Activated naive CD8-positive, alpha-beta T cell treated with anti-CD3 and anti-CD28 coated beads, Interleukin-2, amount 50 U/mL, for 16 hours (primary cell): ENCODE measurements at places on chromosomes 7 and 10.

DNA sequence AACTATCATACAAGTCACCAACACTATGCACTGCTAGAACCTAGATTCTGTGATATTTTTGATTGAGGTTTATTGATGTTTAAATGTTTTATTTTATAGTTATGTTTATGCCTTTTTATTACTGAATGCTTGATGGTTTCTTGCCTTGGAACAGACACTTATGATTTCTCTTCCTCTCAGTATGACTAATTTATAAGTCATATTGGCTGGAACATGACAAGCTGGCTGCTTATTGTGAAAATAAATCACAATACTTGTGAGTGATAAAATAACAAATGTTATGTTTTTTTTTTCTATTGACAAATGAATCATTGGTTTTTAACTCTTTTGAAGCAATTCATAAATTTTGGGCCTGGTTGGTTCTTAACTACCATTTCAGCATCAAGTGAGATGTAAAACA lies 142.0 kb upstream of the MALRD1 start:
- DNase-seq = no peak

DNA sequence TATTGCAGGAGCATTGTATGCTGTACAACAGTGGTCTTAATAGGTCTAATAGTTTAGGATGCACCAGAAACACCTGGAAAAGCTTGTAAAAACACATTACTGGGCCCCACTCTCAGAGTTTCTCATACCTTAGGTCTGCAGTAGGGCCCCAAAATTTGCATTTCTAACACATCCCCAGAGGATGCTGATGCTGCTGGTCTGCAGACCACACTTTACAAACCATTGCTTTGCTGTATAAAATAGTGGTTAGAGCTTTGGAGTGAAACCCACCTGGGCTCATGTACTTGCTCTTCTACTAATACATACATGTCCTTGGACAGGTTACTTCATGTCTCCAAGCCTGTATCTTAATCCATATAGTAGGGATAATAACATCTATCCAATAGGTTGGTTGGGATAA lies 279.7 kb downstream of the GRM8 start:
- no peak for DNase-seq

GRCh38 chr10:130222381-130222780 lies 86.2 kb downstream of the GLRX3 start:
- DNase-seq = no peak

- DNase-seq = no peak
These were observed 141.1 kb upstream of the ITGB1 start for GRCh38 chr10:33098951-33099663.

GRCh38 chr7:152505606-152506005 lies 69.8 kb upstream of the KMT2C start:
- no peak for DNase-seq

GRCh38 chr10:14565199-14565598 lies 209.5 kb downstream of the FAM107B start:
- DNase-seq = no peak

DNA sequence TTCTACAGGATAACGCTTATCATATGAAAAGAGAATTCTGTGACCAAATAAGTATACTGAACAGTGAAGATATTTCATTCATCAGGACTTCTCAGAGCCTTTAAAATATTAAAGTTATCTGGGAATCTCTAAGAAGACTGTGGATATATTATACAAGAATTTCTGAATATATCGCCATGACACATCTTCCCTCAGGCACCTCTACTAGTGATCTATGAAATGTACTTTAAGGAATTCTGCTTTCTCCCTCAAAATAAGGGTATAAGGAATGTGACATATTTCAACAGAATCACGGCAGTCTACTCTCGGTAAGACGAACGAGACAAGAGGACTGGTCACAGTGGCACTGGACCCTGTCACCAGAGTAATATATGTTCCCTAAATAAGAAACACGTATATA lies 504.2 kb upstream of the PHF14 start:
- no peak for DNase-seq

- no peak for DNase-seq
These were observed 212.2 kb downstream of the CHRM2 start for GRCh38 chr7:137080516-137081203.

DNA sequence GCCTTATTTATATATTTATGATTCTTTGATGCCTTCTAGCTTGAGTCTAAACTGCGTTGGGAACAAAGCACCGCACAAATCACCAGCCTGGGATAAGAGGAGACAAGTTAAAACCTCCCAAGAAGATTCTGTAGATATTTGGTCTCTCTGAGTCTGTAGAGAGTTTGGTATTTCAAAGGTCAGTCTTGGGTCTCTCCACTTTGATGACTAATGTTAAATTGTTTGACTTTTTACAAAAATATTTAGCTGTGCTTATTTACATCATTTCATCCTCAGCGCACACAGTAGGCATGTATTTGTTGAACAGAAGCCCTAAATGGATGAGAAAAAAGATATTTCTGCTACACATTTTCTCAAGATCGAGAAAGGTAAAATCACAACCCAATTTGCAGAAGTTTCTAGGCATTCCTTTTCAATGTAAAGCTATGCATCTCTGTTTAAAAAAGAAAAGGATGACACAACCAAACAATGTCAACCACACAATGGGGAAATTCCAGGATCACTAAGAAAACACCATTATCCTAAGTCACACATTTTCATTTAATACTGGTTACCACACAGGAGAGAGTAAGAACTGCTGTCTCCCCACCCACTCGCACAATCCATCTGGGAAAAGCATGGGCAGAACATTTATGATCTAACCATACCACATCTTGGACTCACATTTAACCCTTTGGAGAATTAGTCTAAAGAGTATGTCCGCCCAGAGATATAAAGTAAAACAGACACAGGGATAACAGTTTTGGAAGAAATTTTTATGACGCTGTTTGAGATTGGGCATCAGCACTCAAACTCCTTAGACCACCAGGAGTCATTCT lies 4.4 kb downstream of the CDK6 start:
- no peak for DNase-seq

DNA sequence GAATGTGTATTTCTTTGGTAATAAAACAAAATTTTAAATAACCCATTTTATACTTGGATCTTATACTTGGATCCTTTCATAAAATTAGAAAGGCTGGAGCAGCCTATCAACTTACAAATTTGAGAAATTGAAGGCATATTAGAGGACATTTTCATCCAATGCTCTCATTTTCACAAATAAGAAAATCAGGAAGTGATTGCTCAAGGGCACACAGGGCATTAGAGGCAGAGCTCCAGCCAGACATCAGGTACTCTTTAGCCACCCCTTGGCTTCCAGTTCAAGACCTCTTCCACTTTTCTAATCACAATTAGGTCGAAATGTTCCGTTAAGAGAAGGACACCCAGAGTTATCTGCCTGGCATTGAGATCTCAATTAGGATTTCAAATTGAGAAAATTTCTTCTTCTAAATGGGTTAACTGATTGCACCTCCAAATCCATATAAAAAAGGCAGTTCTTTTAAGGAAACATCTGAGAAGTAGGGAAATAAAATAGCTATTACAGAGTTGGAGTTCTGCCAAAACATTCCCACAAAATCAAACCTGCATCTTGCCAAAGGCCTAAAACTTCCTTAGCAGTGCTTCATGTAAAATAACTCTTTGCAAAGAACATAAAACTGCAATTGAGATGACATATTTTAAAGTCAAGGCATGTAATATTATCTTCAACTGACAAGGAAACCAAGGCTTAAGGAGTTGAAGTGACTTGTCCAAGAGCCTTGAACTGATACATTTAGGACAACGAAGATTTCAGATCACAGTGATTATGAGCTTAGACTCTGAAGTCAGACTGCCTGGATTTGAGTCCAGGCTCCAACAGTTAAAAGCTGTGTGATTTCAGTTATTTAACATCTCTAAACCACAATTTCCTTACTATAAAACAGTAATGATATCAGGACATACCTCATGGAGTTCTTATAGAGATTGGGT lies 2.4 kb downstream of the ACTA2 start:
- DNase-seq = no peak

GRCh38 chr7:100642534-100642907 lies 1.2 kb upstream of the TFR2 start:
- no peak for DNase-seq

- DNase-seq = no peak
These were observed 49.8 kb downstream of the SPOCK2 start for GRCh38 chr10:72038458-72039001.

DNA sequence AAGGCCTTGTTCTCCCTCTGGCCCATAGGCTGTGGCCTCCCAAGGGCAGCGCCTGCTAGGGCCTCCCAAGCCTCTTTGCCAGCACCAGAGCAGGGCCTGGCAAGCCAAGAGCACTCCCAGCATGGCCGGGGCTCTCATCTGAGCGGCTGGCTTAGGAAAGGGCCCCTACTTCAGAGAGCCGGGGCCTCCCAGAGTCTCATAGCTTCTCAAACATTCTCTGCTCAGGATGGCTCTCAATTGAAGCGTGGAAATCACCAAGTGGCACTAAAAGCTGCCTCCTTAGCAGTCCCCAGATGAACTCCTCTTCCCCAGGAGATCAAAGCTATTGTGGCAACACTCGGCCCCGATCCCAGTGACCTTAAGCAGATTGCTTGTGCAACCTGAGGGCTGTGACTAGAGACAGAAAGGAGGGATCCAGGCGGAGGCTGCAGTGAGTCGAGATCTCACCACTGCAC lies 69.4 kb downstream of the FAM53B start:
- DNase-seq = no peak

- no peak for DNase-seq
These were observed 19.1 kb upstream of the INPP5F start for GRCh38 chr10:119706521-119707278.

GRCh38 chr7:132919771-132920170 lies 162.1 kb downstream of the CHCHD3 start:
- DNase-seq = no peak
